ENCODE measurements at places on chromosomes 1 and 21.

DNA sequence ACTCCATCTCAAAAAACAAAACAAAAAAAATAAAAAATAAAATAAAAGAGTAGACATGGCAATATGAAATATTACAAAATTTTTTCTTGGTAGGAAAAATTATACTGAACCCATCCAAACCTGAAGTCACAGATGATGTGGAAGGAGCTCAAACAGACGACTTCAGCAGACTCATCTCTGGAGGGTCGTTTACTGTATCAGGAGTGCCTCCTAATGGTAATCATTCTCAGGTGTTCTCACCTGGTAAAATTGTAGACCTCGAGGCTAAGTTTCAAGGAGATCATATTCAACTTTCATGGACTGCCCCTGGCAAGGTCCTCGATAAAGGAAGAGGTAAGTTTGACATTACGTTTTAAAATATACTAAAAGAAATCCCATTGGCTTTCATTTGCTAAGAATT lies 54.3 kb upstream of the SH3GLB1 start:
- DNase-seq, result no peak

DNA sequence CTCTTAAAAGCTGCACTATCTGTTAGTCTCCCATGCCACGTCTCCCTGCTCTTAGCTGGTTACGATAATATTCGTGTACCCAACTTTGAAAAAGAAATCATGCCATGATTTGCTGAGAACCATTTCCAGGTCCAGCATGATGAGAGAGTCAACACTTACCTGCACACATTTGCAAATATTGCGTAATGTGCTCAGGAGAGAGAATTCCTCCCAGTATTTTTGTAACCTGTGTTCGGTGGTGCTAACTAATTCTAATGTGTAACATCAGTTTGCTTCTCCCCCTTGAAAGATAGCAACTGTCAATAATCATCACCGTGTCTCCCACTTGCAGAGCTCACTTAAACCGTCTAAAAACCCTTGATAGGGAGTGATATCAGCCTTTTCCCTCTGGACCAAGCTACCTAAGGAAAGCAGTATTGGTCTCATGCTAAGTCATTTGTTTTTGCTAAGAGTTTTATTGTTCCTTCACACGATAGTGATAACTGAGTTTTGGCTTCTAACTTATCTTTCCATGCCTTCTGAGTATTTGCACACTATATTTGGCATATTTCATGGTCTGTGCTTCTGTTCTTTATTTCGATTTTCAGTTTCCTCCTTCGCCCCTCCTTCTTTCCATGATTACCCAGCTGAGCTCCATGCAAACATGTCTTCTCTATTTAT lies 61.1 kb upstream of the IRF2BP2 start:
- DNase-seq, result no peak

GRCh38 chr1:116537040-116537831 lies 33.6 kb downstream of the CD58 start:
- DNase-seq, result no peak

DNA sequence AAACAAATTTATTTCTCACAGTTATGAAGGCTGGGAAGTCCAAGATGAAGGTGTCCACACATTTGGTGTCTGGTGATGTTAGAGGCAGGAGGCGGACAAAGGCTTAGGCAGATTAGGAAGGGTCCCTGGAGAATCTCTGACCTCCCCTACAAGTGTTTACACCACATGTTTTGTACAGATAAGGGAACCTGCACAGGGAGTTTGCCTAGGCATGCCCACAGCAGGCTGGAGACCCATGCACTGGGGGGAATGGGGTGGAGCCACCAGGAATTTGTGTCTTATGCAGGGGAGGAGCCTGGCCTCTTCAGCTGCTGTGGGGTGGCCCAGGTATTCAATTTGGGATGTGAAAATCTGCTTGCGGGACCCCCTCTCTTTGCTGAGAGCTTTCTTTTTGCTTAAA lies 131.3 kb downstream of the PATJ start:
- DNase-seq, result no peak

GRCh38 chr1:53417074-53417511 lies 42.1 kb upstream of the DMRTB1 start:
- no peak for DNase-seq

DNA sequence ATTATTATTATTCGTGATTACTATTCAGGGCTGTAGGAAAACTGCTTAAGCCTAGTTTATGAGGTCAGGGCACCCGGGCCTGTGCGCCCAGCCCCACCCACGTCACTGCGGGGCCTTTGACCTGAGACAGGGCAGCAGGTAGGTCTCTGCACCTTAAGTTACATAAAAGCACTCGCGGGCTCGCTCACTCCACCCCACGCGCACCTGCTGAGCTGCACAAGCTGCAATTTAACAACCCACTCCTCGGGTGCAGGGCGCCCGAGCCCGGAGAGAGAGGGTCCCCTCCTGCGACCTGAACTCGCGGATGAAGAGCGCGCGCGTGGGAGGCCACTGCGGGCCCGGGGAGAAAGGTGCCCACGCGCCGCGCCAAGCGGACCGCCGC lies 477 bp downstream of the ICMT start:
- no peak for DNase-seq

DNA sequence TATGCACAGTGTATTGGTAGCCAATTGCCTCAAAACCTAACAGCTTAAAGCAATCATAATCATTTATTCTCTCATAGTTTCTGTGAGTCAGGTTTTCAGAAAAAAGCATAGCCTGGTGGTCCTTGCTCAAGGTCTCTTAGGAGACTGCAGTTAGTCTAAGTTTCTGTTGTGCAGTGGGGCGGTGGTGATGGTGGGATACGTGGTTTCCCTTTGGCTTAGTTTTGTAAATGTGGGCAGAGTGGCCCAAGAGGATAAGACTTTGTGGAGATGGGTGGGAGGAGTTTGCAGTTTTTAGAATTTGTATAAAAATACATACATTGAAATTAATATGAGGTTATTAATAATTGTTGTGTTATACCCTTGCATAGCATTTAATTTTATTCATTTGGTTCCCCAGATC lies 68.6 kb downstream of the NOS1AP start:
- DNase-seq, result no peak

GRCh38 chr1:247357052-247357780 lies 25.5 kb upstream of the ZNF496 start:
- DNase-seq, result no peak

DNA sequence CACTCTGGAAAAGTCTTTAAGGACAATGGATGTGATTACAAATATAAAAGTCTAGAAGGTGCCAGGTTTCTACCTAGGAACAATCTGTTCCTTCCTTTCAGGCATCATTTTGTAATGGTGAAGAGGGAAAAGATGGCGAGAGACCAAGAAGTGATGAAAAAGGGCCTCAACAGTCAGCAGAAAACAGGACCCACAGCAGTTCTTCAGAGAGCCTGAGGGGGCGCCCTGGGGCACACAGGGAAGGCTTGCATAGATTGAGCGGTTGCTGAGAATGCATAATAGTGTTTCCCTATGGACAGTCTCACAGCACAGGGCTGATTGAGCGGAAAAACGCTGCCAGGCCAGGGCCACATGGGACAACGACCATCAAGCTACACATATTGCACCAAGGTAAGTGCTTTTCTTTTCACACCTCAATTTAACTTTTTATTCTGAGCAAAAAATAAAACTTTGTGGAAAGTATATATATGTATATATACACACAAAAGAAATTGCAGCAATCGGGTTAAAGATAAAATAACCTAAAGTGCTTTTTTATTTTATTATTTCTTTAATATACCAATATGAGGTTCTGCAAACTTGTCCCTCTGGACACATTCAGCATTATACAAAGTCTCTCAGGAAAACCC lies 3.1 kb upstream of the YRDC start:
- peak; percentile 54 for DNase-seq

DNA sequence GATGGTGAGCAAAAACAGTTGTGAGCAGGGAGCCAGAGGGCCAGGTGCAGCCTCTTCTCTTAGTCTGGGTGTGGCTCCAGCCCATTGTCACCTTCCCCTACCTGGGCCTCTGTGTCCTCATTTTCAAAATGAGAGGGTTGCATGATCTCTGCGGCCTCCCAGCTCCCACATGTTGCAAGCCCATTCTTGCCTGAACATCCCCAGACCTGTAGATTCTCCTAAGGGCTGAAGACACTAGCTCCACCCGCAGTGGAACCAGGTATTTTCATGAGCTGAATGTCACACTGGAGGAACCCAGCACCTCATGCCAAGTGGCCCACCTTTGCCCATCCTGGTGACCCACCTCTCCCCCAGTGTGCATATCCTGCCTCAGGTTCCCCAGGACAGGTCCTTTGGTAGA lies 12.3 kb downstream of the IKBKE start:
- no peak for DNase-seq

DNA sequence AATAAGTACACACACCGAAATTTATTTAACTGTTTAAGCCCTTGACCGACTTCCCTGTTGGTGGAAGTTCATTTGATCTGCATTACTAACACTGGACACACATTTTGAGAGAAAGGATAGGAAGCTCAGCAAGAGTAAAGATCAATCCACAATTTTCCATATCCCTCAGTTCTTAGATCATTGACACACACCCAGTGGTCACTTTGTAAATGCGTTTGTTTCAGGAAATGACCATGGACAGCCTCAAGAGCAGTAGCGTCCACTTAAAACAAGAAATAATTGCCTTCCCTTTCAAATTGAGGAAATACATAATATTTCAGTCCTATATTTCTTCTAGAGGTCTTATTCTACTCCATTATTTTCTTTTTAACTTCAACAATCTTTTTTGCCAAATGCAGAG lies 511.5 kb upstream of the PTBP2 start:
- no peak for DNase-seq

GRCh38 chr1:56331207-56331891 lies 248.0 kb downstream of the PLPP3 start:
- no peak for DNase-seq

GRCh38 chr1:171611306-171611705 lies 10.7 kb upstream of the MYOCOS start:
- DNase-seq, result no peak

DNA sequence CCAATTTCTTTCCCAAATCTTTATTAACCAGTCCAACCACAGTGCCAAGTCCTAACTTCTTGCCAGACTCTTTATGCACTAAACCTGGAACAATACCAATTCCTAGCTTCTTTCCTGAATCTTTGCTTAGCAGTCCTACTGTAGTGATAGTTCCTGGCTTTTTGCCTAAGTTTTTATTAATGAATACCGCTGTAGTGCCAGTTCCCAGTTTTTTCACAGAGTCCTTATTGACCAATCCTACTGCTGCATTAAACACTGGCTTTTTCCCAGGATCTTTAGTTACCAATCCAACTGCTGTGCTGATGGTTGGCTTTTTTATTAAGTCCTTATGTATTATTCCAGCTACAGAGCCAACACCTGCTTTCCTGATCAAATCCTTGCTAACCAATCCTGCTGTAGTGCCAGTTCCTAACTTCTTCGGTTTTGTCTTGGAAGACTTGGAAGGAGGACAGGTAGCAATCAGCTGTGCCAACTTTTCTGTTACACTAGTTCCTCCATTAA lies 80.8 kb downstream of the ASH1L start:
- DNase-seq, result no peak

Measured in stimulated activated CD4-positive, alpha-beta T cell treated with anti-CD3 and anti-CD28 coated beads, Interleukin-1b, Interleukin-23, amount 100 ng/mL, for 4 hours (primary cell).